Stimulated activated CD8-positive, alpha-beta memory T cell treated with anti-CD3 and anti-CD28 coated beads, Interleukin-7, amount 100 ng/mL, for 4 hours (primary cell): ENCODE measurements at places on chromosomes 3 and 15.

DNA sequence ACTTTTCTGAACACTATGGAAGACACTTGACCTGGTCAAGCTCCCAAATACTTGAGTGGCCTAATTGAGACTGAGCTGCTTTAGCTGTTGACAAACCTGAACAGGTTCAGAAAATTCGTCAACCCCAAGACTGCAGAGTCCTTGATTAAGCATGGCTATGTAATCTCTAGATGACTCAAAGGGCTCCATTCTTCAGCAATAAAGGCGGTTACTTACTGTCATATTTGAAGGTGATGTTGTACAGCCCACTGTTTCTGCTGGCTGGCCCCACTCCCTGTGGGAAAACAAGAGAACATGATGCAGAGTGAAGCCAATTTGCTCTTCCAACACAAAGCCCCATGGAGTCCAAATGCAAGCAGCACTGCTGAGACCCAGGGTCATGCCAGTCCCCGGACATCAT is 45.1 kb downstream of the IL17RD start:
- no peak for DNase-seq

DNA sequence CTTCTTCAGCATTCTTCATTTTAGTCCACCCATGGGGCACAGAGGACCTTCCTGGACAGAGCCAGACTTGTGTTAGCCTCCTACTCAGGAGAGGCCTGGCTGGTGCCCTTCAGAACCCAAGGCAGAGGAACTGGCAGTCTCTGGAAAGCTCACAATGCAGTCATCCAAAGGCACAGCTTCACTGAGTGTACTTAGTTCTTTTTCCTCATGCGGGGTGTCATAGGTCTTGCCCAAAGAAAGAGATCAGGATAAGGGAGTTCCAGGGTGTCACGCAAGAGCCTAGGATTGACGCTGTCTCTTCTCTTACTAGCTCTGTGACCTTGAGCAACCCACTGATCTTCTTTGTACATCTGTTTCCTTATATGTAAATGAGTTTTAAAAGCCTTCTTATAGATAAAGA is 58.7 kb downstream of the CD200 start:
- no peak for DNase-seq

DNA sequence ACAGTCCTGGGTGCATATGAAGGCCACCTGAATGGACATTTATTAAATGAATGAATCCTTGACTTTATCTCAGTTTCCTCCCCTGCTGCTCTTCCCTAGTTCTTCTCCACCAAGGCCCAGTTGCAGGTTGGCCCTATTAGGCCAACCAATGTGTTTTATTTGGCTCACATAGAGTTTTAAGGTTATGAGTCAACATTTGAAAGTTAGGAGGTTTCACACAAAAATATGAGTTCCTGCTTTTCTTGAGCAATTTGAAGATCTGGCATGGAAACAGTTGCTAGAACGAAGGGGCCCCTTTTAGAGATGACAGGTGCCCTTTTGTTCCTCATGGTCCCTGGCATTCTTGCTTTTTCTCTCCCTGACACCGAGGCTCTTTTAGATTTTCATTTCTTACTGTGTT is 83.0 kb upstream of the PDZRN3 start:
- DNase-seq = no peak

DNA sequence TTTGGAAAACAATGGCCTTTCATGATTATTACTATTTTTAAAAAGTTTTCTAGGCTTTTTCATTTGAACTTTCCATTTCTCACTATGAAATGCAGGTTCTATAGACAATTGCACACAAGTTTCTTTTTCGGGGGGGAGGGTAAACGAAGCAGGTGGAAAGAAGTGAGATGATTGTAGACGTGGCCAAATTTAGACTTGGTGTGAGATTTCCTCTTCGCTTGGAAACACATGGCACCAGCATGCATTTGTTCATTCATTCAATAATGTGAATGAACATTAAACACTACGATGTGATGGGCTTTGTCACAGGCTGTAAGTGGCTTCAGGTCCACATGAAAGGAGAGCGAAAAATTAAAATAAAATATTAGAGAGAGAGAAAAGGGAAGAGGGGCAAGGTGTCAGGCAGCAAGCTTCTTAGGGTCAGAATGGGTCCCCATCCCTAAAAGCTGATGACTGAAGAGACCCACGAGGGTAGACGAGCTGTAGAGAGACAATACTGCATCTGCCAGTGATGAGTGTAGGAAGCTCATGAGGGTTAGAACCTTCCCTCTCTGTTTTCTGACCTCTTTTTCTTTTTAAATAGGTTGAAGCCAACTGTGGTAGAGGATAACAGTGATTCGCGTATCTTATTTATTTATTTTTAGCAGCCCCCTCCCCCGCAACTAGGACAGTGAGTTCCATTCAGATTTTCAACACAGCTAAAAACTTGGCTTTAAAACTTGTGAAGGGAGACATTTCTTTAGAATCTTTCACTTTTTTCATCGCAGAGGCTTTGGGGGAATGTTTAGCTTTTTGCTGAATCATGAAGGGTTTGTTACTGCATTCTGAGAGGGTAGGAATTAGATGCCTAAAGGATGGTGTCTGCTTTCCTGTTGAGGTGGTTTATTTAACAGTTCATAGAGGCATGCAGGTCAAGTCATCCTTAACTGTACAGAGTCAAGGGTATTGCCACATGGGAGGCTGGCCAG is 36.2 kb downstream of the GAP43 start:
- DNase-seq = no peak

GRCh38 chr15:65743637-65744252 is 48.3 kb downstream of the DENND4A start:
- no peak for DNase-seq

DNA sequence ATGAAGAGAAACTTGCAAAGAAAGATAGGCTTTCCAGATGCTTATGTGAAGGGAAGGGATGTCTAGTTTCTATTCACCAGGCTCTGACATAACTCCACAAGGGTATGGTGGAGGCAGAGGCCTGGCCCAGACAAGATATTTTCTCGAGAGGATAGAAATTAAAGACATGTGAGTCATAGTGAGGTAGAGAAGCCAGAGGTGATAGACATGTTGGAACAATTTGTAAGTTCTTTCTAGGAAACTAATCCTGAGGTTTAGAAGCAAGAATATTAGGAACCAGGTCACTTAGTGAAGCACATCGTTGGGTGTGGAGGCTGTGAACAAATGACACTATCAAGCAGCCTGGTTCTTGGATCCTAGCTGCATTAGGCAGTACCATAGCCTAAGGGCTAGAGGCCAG is 176.9 kb downstream of the BBX start:
- DNase-seq = no peak

DNA sequence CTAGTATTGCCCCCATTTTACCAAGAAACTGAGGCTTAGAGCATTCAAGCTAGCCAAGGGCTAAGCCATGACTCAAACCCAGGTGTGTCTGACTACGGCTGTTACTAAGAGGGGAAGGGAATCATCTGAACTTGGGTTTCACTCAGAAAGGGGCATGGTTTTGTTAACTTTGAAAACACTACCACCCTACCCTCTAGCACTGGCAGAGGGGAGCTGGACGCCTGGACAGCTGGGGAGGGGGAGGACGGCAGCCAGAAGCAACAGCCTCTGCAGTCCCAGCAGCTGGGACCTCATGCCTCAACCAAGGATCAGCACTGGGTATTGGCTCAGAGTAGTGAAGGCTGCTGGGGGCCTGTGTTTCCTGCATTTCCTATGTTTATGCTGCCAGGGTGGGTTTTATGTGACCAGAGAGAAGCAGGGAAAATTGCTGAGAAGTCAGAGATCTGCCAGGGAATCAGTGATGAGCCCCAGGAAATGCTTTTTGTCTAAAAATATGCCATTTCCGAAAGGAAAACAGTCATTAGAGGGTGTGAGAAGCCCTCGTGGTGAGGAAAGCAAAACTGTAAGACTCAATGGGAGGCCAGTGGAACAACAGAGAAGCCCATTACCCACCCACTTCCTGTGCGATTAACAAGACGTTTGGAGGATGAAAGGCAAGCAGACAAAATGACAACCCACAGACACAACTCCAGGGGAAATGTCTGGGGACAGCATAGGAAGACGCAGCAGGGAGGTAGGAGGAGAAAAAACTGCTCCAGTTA is 41.2 kb downstream of the LIPC start:
- DNase-seq = no peak

- DNase-seq = no peak
These were observed 22.8 kb downstream of the SLC9A9 start for GRCh38 chr3:143825513-143825912.

- no peak for DNase-seq
These were observed 188.3 kb upstream of the THBS1 start for GRCh38 chr15:39392469-39393047.

DNA sequence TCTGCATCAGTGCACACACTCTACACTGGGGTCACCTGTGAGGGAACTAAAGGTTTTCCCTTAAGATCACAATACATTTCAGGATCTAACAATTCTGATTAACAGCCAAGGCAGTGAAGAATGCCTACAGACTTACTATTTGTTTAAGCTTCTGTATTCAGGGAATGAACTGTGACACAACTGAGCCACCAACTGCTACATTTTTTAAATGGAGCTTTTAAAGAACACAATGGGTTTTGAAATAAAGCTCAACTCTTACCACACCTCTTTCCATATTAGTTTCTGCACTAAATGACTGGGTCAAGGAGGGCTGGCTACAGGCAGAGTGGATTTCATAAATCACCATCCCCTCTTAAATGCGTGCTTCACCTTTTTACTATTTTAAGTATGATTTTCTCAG is 100.2 kb downstream of the TMCC1 start:
- DNase-seq = no peak

GRCh38 chr3:127423856-127424765 is 136.3 kb upstream of the PRR20G start:
- no peak for DNase-seq

- no peak for DNase-seq
These were observed 233.6 kb downstream of the WDR72 start for GRCh38 chr15:53525894-53526293.
